ENCODE measurements at places on chromosomes 3 and 15. TPM values are rescaled to one million over a fixed set of nuclear protein-coding genes. Genes with fewer than 3 reads are reported as not detected.
A peak's percentile ranks its signal among the peaks of the same experiment; 100 is the strongest.

The NLGN1 gene
- 2.6 TPM for total RNA-seq

The ALPK3 gene
- total RNA-seq, result 38.8 TPM

The PLCH1 gene
- total RNA-seq, result under 0.01 TPM

The PLA2G4D gene
- not detected for total RNA-seq

The FAM227B gene
- 1.4 TPM for total RNA-seq

The PLXNB1 gene
- 16.8 TPM for total RNA-seq

DNA sequence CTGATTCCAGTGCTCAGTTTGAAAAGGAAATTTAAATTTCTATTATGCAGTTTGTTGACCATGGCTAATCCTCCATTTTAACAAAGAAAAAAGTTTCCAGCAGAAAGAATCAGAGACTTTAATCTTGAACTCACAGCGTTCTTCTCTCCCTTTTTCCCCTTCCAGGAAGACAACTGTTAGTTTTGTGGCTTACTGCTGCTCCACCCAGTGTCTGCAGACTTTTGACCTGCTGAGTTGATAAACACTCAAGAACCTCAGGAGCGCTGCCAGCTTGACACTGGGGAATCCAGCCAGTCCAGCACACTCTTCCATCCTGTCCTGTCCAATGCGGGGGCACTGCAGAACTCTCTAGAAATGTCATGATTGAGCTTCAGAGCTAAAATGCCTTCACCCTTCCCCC, 134.6 kb downstream of the LRRC28 start:
- DNase-seq, result peak; percentile 13

- DNase-seq, result peak; percentile 41
These were observed 17.1 kb downstream of the CCDC13 start for GRCh38 chr3:42755681-42756578.

- DNase-seq, result no peak
These were observed 17.5 kb downstream of the FHIT start for GRCh38 chr3:61233746-61234145.

The GRM7 gene
- 0.05 TPM for total RNA-seq

DNA sequence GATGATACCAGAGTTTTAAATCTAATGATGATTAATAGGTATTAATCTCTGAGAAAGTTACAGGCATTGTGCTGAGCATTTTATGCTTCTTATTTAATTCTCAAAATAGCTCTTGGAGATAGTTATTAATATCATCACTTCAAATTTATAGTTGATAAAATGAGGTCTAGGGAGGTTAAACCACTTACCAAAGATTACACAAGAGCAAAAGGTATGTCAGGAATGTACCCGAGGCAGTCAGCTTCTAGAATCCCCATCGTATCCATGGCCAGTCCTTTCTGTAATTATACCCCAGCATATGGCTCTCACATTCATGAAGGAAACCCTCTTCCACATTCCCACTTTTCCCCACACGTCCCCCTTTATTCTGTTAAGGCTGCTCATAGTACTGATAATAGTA, 421.3 kb downstream of the PYDC2 start:
- no peak for DNase-seq

The LRTM1 gene
- total RNA-seq, result not detected

DNA sequence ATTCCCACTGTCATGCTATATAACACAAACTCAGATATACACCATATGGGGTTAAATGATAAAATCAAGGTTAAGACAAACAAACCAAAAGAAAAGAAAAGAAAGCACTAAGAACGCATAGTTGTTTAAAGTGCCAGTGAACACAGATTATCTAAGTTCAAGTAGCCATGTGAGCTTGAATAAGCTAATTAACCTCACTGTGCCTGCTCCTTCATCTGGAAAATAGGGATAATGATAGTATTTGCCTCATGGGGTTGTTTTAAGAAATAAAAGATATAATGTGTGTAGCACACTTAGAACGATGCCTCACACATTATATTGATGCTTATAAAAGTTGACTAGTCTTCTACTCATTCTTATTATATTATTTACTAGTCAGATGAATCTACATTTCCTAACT, 72.6 kb upstream of the IL12A start:
- no peak for DNase-seq

The HPS3 gene
- 20.5 TPM for total RNA-seq

DNA sequence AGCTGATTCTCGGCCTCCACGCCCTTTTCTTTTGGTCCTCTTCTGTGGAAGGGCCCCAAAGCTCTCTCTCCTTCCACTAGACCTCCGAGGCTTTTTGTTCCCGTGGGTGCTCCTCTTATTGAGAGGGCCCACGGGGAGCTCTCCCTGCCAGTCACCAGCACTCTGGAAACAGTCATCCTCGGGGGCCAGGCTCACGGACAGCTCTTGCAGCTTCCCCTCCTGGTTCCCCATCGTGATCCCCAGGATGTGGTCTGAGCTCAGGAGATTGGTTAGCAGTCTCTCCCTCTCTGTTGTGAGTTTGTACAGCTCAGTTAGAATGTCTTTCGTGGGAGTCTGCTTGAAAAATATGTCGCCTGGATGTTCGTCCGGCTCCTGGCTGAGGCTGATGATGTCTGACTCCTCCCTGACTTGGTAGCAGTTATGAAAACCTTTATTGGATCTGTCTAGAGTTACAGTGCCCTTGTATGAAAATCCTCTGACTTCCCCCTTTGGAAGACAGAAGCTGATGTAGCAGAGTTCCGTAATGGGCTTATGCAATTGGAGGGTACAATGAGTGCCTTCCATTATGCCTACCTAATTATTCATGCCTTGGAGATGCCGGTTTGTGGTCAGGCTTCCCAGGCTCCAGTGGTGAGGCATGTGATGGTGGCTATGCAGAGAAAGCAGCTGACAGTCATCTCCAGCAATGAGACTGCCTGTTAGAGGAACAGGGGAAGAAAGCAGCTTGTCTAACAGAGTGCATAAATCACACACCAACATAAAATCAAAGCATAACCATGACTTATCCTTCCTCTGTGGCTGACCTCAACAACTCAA, 40.0 kb downstream of the FMN1 start:
- no peak for DNase-seq

DNA sequence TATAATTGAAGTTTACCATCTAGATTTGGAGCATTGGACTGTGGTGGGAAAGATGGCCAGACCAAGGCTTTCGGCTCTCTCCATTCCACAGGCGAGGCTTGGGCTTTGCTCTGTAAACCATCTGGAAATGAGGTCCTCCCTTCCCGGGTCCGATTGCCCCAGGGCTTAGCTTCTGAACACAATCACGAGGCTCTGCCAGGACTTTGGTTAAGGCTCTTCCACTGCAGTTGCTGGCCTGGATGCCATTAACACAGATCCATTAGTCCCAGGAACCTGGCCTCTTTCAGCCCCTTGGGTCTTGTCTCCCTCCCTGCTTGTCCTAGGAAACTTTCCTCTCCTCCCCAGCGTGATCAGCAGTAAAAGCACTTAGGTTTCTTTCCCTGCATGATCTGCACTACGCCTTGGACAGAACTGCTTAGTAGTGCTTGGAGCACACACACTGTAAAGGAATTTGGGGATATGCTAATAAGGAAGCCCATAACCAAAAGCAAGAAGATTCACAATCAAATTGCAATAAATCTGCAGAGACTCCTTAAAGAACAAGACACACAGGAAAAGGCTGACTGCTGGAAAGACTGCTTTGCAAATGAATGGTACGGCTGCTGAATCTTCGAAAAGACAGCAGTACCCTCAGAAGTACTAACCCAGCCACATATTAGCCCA, 154.3 kb downstream of the ECT2 start:
- no peak for DNase-seq

DNA sequence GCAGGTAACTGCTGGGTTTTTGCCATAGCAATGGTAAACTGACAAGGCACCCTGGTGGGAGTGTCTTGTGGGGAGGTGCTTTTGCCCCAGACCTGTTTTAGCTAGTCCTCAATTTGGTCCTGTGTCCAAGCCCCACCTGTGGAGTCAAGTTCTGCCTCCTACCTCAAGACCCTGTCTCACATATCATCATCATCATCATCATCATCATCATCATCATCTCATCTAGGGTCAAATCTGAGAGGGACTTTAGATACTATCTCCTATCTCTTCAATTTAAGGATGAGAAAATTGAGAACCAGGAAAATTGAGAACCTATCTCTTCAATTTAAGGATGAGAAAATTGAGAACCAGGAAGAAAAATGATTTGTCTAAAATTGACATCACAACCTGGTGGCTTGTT, 9.9 kb downstream of the KNL1 start:
- no peak for DNase-seq

DNA sequence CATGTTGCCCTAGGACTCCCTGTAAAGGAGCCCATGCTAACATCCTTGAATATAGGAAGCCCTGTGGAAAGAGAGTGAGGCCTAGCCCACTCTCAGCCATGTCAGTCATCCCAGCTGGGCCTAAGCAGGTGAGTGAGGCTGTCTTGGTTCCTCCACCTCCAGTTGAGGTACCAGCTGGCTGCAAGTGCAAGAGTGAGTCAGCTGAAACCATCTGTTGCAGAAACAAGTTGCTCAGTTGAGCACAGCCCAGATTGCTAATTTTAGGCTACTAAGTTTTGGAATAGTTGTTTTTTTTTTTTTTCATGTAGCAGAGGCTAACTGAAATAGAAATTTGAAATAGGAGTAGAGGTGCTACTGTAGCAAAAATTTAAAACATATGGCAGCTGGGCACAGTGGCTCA, 43.7 kb upstream of the ADPGK start:
- no peak for DNase-seq

DNA sequence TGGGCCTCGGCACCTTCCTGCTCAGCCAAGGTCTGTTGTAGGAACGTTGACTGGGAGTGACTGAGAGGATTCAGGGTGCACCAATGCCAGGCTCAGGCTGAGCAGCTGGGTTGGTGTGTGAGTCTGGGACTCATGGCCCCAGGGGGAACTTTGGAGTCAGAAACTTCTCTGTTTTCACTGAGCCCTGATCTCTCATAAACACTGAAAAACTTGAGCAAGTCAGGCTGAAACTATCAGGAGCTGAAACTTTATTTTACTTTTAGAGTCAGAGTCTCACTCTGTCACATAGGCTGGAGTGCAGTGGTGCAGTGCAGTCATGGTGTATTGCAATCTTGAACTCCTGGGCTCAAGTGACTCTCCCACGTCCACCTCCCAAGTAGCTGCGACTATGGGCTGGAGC, 3.0 kb downstream of the TRAK1 start:
- DNase-seq, result no peak

The WNT7A gene
- total RNA-seq, result under 0.01 TPM

The UBAP1L gene
- 2.7 TPM for total RNA-seq

GRCh38 chr3:139491027-139491700, 14.8 kb upstream of the RBP2 start:
- no peak for DNase-seq

DNA sequence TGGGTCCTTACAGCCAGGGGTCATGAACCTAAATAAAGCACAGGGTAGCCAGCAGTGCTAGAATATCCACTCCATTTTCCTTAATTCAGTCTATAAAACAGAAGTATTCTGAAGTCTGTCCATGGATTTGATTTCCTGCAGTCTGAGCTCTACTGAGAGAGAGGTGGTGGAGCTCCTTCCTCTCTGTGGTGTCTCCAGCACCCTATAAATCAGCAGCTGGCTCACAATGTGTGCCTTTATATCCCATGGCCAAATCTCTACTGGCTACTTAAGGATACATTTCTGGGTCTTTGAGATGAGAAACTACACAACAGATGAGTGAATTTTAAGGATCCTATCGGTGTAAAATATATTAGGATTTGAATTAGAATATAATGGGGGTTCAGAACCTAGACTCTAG, 339.9 kb upstream of the RBMS3 start:
- no peak for DNase-seq

The GOLGA8G gene
- total RNA-seq, result not detected

DNA sequence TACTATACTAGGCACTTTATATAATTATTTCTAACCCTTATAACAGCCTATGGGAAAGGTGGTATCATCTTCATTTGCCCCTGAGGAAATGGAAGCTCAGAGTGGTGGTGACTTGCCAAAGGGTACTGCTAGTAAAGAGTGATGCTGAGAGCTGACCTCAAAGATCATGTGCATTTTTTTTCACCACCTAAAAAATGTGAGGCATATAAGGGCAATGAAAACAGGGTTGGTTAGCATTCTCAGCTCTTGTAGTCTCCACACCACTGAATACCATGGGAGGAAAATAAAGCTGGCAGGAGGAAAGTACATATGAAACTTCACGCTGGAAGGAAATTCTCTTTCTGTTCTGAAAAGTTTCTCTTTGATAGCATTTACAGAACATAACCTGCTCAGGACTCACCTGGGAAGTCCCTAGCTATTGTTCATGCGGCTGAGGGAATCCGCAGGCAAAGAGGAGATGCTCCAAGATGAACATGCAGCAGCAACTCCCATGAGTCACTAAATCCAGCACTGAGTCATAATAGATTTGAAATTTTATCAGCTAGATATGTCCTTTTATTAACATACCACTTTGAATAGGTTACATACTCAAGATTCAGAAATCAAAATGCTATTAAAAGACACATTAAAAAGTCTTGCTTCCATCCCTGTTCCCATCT, 17.3 kb downstream of the FAIM start:
- DNase-seq, result peak; percentile 15

DNA sequence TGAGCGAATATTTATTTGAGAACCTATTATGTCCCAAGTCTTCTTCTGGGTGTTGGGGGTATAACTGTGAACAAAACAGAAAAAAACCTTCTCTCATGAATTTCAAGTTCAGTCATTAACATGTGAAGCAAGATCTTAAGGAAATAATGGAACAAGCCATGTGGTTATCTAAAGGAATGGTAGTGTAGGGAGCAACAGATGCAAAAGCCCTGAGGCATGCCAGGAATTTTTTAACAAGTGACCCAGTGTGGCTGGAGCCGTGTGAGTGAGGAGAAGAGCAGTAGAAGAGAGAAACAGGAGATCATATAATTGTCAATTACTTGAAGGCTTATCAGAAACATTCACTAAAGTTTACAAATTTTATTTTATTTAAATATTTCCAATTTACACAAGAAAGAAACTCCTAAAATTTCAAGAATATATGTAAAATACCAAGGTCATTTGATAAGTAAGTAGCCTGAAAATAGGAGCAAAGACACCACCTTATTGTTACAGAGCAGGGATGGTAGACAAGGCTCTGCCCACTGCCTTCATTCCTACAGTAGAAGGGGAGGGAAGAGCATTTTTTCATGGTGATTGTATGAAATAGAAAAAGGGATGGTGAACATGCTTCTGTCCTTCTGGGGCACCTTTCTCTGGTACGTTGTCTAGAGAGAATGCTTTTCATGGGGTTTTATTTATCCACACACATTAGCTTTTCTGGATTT, 345.1 kb downstream of the PLOD2 start:
- DNase-seq, result no peak

The P2RY1 gene
- 0.88 TPM for total RNA-seq

The ALDH1L1 gene
- not detected for total RNA-seq

The NEK11 gene
- total RNA-seq, result 2.8 TPM

GRCh38 chr3:37702478-37703154, 159.1 kb upstream of the CTDSPL start:
- no peak for DNase-seq
